ENCODE measurements at places on chromosomes 5 and 9. TPM values are rescaled to one million over a fixed set of nuclear protein-coding genes. Genes with fewer than 3 reads are reported as not detected.

Gene RLN1
- not detected for total RNA-seq

Gene SLC6A19
- not detected for total RNA-seq

Gene CDH9
- not detected for total RNA-seq

Gene GHR
- total RNA-seq: not detected

Gene SLC1A1
- total RNA-seq: 1.7 TPM

Gene OBP2B
- total RNA-seq: not detected

Gene HTR1A
- not detected for total RNA-seq

Gene ECSCR
- not detected for total RNA-seq

Gene NHP2
- total RNA-seq: 398 TPM

All from A549 treated with CpdA at 1 μM for 4 hours (cell line).